ENCODE measurements at places on chromosomes 7 and 10.

DNA sequence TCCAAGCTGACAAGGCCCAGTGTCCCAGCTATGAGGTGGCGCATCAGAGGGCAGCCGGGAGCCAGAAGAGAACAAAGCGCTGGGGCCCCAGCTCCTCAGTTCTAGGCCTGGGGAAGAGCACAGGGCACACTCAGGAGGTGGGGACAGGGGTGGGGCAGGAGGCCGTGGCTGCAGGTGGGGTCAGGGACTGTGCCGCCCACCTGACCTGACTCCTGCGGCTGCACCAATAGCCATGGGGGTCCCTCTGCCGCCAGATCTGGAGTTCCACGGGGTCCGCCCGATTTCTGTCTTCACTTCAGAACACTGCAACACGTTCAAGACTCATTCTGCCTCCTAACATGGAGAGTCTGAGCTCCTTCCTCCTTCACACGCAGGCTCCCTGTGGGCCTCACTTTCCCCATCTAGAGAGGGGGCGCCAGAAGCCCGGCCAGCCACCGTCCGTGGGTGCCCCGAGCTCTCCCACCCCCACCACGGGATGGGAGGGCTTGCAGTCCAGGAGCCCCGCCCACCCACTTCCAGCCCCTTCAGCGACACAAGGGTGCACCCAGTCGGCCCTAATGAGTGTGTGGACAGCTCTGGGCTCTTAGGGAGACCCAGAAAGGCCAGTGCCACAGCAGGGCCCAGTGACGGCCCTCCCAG is 278.3 kb downstream of the MAD1L1 start:
- no peak for DNase-seq

DNA sequence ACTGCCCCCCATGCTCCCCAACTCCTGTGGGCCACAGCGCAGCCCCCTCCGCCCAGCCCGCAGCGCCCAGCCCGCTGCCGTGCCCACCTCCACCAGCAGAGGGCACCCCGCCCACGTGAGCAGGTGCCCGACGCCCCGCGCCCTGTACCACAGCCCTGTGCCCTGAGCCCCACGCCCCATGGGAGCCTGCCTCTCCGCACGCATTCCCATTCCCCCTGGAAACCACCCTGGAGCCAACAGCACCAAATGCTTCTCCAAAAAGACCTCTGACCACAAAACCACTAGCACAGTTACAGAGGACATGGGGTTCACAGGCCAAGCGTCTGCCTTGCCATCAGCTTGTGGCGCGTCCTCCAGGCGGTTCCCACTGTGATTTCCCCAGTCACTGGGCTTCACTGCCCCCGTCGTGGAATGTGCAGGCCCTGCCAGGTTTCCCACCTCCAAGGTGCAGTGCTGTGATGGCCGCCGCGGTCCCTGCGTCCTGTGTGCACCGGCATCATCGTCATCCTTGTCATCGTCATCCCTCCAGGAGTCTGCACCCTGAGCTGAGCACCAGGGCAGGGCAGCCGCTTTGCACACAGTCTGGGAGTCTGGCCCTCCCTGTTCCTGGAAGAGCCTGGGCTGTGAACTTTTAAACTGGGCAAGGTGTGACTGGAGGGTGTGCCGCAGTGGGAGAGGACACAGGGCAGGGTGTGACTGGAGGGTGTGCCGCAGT is 61.7 kb downstream of the PWWP2B start:
- peak; percentile 63 for DNase-seq

GRCh38 chr7:9937944-9938631 is 1035.6 kb upstream of the PHF14 start:
- DNase-seq, result peak; percentile 46

DNA sequence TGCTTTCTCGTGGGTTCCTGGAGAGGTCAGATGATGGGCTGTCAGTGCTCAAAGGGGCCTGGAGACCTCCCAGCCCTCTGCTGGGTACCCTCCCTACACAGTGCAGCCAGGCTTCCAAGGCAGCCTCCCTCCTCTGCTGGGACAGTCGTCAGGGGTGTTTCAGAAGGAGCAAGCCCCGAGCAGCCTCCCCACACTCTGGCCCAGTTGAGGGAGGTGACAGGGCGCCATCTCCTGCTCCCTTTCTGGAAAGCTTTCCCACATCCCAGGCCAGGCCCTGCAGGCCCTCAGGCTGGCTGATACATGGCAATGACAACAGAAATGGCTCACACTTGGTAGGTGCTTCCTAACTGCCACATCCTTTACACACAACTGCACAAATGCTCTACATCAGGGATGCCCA is 32.1 kb downstream of the KCNMA1 start:
- peak; percentile 60 for DNase-seq

DNA sequence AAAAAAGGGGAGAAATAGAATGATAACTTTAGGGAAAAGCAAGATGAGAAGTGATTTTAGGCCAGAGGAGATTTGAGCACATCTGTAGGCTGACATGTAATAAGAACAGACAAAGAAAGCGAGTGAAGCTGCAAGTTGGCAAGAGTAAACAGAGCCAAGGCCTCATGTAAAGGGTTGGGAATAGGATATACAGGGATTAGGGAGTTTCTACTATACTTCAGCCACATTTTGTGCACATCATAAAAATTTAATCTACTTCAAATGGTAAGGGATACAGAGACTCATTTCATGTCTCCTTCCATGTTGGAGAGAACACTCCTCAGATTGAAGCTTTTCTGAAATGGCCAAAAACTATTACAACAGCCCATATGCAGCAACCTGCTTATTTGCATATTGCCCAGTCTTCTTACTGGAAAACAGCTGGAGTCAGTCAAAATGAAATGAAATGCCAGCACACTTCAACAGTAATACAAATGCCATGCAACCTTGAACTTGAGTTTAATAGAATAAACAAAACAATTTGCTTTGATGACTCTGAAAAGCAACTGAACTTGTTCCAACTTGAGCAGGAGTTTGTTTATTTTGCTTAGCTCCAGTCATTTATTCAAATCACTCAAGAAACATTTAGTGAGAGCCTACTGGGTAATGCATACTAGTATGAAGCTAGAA is 49.9 kb downstream of the NRCAM start:
- DNase-seq, result peak; percentile 85

- DNase-seq, result no peak
Observed at GRCh38 chr10:57786331-57786730, 481.4 kb downstream of the IPMK start.

DNA sequence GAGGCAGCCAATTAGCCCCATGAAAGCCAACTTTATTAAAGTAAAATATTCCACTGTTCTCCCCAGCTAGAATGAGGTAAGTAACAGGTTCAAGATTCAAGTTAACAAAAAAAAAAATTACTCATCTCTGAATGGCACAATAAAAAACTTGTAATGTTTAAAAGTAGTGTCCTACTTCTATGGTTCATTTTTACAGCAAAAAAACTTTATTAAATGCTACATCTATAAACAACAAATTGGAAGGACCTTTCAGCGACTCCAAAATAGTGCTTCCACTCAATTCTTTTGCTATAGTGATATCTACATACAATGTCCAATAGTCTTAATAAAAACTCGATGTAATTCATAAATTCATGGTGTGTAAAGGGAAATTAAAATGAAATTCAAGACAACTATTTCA is 59.2 kb downstream of the EZH2 start:
- DNase-seq, result no peak

DNA sequence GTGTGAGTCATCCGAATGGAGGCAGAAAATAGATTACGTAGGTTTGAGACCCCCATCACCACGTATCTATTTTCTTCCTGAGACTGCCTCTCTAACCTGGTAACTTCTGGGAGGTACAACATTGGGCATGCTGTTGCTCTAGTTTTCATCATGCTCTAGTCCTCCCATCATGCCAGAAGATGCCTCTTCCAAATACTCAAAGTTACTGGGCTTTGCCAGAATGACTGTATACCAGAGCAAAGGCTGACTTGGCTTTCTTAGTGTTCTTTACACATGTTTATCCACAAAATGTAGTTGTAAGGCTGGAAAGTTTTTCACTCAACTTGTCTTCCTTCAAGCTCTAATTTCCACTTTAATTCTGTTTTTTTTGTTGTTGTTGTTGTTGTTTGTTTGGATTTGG is 370.5 kb downstream of the MDFIC start:
- no peak for DNase-seq

- DNase-seq, result no peak
Observed at GRCh38 chr10:16966991-16967865, 150.0 kb upstream of the RSU1 start.

DNA sequence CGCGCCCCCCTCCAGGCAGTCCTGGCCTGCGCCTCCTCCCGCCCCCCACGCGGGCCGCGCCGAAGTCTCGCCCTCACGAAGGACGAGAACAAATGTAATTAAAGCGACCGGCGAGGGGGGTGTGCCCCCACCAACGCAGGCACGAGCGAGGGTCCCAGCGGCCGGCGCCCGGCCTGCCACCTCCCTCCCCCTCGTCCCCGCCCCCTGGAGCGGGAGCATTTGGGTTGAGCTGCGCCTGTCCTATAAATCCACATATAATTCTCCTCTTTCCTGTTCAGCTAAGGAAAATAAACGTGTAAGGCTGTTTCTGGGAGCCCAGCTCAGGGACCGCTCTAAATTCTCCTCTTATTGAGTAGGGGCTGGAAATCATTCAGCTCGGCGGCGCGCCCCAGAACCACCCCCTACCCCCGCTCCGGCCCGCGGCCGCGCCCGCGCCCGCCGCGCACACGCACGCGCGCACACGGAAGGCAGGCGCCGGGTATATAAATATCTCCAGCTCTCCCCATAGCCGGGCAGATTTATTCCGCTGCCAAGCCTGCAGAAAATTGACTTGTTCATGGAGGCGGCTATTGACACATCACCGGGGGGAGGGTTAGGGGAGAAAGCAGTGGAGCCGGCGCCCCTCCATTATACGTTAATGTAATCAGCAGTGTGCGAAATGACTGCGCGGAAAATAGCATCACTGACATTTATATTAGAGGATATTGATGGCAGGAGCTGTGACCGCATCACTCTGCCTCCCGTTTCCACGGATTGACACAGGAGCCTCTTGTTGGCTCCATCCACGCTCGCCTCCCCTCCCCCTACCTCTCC is 61.6 kb upstream of the BTRC start:
- peak; percentile 70 for DNase-seq

DNA sequence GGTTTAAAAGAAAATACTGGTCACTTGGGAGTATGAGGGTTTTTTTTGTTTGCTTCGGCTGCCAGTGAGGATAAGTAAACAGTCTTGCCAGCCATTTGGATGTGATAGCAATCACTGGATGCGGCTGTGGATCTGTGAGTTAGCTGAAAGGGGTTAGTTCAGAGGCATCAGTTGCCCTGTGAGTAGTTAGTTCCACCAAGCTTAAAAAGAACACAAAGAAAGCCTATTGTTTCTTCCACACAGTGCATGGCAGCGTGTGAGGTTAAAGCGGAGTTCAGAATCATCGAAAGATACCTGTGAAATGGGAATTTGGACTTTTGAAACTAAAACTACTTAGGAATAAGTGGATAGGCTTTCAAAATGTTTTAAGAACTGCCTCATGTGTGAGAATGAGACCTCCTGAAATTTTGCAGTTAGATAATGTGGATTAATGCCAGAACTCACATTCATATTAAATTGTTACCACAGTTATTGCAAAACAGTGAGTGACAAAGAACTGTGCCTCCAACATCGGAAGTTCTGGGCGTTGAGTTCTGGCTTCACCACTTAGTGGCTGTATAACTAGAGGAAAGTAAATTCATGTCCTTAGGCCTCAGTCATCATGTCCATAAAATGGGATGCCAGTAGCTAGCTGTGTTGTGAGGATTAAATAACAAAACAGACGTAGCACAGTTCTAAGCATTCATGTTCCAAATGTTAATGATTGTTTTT is 31.3 kb downstream of the KIAA1217 start:
- DNase-seq, result peak; percentile 64

DNA sequence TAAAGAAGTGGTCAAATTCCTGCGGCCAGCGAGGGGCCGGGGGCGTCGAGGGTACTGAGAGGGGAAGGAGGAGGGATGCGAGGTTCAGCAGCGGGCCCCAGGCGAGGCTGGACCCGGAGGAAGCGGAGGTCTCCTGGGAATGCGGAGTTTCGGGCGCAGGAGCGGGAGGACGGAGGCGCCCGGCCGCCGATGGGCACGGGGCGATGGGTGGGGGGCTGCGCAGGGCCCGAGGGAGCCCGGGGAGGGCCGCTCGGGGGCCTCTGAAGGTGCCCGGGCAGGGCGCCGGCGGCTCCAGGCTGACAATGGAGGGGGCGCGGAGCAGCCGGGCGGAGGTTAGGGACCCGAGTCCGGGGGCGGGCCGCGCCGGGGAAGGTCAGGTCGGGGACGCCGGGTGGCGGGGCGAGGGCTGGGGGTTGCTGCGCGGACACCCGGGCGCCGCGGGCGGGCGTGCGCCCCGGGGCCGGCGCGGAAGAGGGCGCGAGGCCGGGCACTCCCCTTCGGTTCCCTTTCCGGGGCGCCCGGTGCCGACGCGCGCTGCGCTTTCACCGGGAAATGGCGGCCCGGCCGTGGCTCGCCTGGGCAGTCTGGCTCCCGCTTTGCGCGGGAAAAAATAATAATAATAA is 683 bp downstream of the MACROH2A2 start:
- DNase-seq, result peak; percentile 56

DNA sequence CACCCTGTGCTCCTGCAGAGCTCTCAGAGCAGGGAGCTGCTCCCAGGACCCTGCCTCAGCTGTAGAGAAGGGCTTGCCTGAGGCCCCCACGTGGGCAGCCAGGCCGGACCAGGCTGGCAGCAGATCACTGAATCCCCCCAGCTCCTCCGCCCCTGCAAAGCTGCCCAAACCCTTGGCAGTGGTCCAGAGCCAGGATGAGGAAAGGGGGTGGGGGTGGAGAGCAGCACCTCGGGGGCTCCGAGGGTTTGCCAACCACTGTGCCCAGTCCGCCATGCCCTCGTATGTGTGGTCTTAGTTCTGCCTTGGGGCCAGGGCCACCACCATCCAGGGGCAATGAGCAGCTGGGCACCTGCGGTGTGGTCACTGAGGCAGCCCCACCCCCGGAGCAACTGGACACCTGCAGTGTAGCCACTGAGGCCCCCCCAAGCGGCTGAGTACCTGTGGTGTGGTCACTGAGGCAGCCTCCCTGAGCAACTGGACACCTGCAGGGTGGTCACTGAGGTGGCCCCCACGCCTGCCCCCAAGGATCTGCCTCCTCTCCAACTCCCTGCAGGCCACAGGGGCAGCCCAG is 90.8 kb downstream of the TCERG1L start:
- DNase-seq, result no peak

- peak; percentile 82 for DNase-seq
Observed at GRCh38 chr7:22358820-22359697, 2.1 kb upstream of the RAPGEF5 start.

DNA sequence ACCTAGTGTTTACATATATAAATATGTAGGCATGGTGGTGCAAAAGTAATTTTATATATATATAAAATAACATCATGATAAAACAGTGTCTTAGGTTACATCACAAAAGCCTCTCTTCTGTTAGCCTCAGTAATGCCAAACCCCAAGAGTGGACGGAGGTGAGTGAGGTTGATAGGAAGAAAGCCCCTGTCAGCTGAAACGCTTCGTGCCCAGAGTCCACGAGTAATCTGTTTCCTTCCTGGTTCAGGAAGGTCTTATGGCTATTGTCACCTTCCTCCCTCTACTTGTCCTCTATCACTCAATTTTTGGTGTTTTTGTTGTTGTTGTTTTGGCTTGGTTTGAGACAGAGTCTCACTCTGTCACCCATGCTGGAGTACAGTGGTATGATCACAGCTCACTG is 41.5 kb downstream of the THNSL1 start:
- DNase-seq, result no peak

DNA sequence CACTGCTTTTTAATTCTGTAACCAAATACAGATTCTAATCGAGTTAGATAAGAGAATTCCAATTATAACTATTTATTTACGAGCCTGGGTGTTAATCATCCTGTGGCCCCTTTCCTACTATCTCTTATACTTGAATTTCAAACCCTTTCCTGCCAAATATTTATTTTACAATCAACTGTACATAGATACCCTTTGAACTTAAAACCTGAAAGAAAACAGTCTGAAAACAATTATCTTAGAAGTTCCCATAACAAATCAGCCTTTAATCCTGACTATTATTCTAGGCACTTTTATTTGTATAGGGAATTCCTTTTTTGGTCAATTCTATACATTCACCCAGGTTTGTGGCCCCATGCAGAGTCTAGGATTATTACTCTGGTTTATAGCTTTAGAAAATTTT is 10.6 kb upstream of the GPR37 start:
- peak; percentile 78 for DNase-seq
